ENCODE measurements at places on chromosomes 2 and 18.

DNA sequence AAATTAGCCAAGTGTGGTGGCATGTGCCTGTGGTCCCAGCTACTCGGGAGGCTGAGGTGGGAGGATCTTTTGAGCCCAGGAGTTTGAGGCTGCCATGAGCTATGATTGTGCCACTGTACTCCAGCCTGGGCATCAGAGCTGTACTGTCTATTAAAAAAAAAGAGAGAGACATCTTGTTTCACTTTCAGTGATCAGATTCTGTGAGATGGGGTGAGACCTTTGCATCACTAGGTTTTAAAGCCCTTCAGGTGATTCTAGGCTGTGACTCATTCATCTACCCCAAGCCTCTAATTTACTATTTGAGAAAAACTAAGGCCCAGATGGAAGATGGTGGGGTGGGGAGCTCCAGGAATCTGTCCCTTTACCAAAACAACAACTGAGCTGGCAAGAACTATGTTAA is 7.1 kb downstream of the C2orf92 start:
- no peak for DNase-seq

- no peak for DNase-seq
Observed at GRCh38 chr2:238380785-238381184, 45.9 kb upstream of the ASB1 start.

DNA sequence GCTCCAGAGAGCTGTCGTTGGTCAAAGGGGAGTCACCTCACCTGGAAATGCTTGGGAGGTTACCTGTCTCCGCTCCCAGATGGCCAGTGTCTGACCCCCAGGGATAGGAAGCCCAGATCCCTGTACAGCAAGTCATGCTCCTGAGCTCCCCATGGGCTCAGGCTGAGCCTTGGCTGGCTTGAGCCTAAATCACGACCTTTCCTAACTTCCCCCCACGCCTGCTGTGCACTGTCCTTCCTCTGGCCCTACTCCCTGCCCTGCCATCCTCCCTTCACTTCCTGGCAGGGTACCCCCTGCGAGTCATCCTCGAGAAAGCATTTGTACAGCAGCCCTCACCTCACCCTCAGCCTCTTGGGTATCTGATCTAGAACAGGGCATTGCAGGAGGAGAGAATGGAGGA is 9.2 kb upstream of the HDAC4 start:
- no peak for DNase-seq

DNA sequence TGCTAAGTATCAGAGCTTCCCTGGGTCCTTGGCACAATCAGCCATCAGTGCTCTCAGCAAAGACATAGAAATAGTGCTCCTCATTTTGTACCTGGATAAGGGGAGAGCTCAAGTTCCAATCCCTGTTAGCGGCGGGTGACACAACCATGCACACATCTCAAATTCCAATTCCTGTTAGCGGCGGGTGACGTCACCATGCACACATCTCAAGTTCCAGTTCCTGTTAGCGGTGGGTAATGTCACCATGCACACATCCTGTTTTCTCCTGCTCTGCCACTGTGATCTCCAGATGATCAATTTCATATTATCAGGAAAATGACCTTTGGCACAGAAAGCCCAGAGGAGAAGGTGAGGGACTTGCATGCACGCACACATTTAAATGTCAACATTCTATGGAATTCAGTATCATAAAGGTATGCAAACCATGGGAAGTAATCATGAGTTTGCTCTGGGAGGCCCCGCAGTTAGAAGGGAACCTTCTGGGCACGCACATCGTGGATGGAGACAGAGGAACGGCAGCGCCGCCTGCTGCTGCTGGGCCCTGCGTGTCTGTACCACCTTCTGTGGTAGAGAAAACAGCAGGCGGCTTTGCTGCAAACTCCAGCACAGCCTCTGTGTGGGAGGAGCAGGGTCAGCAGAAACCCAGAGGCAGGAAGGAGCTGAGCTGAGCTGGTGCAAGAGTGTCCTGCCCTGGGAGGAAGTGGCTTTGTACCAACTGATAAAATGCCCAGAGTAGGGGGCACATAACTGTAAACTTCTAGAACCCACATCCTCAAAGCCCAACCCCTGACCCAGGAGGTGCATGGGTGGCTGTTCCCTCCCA is 77.8 kb downstream of the MBP start:
- DNase-seq = peak; percentile 80

DNA sequence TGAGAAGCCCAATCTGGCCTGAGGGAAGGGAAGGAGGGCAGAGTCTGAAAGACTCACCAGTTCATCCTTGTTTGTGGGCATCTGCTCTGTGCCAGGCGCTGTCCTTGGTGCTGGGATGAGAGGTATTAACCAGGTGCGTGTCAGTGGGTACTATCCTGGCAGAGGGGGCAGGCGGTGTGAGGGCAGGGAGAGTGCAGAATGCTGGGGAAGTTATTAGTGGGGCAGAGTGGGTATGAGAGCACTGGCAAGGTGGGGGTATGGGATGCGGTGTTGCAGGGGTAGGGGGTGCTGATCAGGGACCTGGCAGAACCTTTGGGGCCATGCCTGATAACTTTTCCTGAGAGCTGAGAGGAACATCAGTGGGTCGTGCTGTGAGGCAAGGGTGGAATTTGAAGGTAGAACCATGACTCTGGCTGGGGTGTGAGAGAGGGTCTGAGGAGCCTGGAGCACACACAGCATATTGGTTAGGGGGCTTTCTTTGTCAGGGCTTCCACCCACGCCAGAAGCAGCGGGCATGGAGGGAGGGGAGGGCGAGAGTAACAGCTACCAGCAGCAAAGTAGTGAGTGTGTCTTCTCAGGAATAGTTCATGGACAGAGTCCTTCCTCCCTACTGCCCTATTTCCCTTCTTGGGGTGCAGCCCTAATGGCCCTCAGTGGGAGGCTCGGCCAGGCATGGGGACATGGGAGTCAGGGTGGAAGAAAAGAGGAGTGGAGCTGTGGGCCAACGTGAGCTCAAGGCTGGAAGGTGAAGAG is 290.7 kb downstream of the CYP26B1 start:
- DNase-seq = peak; percentile 38

DNA sequence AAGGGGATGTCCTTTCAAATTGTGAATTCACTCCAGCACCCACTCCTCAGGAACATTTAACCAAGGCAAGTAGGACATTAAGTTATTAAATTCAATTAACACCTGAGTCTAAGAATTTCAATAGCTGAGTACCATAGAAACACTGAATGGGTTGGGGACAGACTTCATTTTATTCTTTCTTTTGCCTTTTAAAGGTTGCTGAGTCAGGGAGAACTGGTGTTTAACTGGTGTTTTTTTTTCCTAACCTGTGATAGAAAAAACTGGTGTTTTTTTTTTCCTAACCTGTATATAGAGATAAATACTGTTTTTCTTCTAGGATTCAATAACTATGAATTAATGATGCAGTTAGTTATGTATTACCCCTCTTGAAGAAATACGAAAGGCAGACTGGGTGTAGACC is 38.9 kb downstream of the TTC27 start:
- DNase-seq = no peak

GRCh38 chr2:218401890-218402289 is 2.2 kb downstream of the CTDSP1 start:
- no peak for DNase-seq

- peak; percentile 96 for DNase-seq
Observed at GRCh38 chr2:41116106-41116797, 664.4 kb upstream of the SLC8A1 start.

GRCh38 chr2:138122891-138123290 is 158.6 kb downstream of the HNMT start:
- DNase-seq = peak; percentile 49

DNA sequence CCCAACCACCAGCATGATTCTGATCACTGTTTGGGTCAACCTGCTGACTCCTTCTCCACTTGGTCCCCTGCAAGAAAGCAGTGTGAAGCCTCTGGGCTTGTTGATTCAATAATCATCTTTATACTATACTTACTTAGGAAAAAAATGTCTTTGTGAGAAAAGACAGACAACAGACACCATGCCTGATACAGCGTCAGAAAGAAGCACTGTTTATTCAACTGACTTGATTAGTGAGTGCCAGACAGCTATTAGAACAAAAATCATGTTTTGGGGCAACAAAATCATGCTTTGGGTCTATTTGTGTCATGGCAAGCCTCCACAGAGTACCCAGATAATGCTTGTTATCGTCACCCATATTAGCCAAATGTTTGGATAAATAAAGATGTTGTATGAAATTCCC is 58.7 kb upstream of the ATL2 start:
- no peak for DNase-seq

- DNase-seq = no peak
Observed at GRCh38 chr2:190477661-190478454, 56.7 kb downstream of the NEMP2 start.

DNA sequence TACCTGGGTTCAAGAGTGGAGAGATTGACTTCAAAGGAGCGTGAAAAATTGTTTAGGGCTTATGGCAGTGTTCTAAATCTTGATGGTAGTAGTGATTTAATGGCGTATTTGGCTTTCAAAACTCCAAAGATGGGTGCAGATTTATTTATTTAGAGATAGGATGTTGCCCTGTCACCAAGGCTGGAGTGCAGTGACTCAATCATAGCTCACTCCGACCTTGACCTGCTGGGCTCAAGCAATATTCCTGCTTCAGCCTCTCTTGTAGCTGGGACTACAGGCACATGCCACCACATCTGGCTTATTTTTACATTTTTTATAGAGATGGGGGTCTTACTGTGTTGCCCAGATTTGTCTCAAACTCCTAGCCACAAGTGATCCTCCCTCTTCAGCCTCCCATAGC is 52.5 kb downstream of the FAM117B start:
- DNase-seq = no peak

- no peak for DNase-seq
Observed at GRCh38 chr2:10145519-10146357, 23.2 kb downstream of the RRM2 start.

GRCh38 chr2:178506101-178506500 is 25.8 kb downstream of the PLEKHA3 start:
- no peak for DNase-seq

Measured in NCI-H226 (cell line).